Stimulated activated CD4-positive, alpha-beta T cell treated with anti-CD3 and anti-CD28 coated beads, Interleukin-4, amount 100 ng/mL, for 4 hours (primary cell): ENCODE measurements at places on chromosomes 5 and 9.

DNA sequence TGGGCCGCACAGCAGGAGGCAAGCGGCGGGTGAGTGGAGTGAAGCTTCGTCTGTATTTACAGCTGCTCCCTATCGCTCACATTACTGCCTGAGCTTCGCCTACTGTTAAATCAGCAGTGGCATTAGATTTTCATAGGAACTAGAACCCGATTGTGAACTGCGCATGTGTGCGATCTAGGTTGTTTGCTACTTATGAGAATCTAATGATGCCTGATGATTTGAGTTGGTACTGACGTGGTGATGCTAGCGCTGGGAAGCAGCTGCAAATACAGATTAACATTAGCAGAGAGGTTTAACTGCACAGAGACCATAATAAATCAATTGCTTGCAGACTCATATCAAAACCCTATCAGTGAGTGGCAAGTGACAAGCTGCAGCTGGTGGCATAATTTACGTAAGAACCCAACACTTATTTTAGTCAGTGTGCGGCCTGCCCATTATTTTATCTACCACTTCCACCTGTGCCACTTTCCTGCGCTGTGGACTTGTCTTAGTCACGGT lies 133.4 kb upstream of the CDH9 start:
- DNase-seq, result no peak

DNA sequence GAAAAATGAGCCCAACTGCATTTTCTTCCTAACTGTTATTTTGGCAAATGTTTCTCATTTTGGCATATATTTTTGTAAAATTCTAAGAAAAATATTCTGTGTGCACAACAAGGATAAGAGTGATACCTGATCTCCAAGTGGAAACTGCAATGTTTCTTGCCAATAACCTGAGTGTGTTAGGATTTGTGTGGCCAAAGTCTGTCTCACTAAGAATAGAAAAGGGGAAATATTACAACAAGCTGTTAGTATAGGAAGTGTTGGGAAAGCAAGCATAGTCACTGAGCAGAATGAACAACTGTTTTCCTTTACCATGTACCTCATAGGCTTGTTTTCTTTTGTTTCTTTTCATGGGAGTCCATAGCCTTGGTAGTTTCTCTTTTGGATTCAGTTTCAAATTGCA lies 624.2 kb downstream of the MTRR start:
- DNase-seq, result no peak

DNA sequence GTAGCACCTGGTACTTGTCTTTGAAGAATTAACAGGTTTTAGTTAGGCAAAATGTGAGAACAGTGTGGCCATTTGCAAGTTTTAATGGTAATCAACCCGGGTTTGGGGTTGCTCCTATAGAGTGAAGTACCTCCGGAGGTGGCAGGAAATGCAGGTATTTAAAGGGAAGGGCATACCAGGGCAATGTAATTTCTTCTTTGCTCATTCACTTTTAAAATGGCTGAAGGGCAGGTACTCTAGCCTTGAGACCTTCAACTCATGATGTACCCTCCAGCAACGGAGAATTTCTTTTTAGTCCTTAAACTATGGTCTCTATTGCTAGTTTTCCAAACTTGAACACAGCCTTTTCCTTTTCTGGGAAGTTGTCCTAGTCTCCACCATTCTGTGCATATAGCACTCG lies 1.3 kb upstream of the HSPA4 start:
- DNase-seq, result no peak

DNA sequence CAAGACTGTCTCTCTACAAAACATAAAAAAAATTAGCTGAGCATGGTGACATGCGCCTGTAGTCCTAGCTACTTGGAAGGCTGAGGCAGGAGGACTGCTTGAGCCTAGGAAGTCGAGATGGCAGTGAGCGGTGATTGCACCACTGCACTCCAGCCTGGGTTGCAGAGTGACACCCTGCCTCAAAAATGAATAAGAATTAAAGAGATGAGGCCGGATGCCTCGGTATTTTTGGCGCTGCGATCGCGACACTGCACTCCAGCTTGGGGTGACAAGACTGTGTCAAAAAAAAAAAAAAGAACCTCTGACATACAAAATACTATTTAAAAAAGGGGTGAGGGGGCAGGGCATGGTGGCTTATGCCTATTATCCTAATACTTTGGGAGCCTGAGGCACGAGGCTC lies 7.3 kb downstream of the GPBP1 start:
- DNase-seq, result no peak

DNA sequence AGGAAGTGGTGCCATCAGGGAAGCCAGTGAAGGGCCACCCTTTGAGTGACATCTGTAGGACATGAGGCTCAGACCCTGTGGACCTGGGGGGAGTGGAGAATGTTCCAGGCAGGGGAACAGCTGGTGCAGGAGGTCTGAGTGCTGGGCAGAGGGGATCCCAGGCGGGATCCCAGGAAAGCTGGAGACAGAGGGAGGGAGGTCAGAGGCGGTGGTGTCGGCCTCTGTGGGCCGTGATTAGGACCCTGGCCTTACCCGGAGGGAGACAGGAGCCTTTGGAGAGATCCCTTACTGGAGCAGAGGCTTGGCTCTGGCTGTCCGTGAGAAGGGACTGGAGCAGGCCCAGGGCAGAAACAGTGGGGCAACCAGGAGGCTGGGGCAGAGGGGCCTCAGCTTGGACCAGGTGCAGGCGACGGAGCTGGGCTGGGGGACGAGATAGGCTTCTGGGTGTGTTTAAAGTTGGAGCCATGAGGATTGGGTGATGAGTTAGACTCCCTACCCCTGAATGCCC lies 12.1 kb upstream of the GRHPR start:
- no peak for DNase-seq

- no peak for DNase-seq
Observed at GRCh38 chr9:98038958-98039357, 17.6 kb upstream of the NANS start.

GRCh38 chr9:70607926-70608325 lies 193.5 kb upstream of the KLF9 start:
- no peak for DNase-seq

DNA sequence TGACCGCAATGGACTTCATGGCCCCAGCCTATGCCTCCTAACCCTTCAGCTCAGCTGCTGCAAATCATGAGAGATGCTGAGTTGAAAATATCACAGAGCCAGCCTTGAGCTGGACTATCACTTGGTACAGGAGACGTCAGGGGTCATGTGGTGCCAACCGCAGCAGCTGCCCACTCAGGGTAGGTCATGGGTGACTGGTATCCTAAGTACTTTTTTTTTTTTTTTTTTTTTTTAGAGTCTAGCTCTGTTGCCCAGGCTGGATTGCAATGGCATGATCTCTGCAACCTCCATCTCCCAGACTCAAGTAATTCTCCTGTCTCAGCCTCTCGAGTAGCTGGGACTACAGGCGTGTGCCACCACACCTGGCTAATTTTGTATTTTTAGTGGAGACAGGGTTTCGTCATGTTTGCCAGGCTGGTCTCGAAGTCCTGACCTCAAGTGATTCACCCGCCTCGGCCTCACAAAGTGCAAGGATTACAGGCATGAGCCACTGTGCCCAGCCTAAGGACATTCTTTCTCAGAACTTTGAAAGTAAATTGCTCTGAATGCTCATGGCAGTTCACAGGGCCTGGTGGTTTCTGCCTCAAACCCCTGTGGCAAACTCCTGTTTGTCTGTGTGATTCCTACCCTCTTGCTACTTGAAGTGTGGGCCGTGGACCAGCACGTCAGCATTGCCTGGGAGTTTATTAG lies 21.3 kb downstream of the WWC1 start:
- no peak for DNase-seq

GRCh38 chr9:97790542-97790941 lies 62.5 kb upstream of the FOXE1 start:
- no peak for DNase-seq

DNA sequence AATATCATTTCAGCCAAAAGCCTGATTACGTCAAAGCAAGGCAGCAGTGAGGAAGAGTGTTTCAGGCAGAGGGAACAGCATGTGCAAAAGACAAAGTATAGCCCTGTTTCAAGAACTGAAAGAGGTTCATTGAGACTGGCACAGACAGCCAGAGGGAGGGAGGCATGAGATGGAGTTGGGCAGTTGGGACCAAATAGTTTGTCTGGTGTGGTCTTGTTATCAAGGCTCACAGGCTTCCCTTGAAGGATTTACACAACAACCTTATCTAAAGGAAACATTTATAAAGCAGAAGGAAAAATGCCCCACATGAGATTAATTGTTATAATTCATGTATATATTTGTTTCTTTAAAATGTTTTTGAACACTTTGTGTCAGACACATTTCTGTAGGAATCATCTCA lies 253.3 kb downstream of the DMAC1 start:
- no peak for DNase-seq

DNA sequence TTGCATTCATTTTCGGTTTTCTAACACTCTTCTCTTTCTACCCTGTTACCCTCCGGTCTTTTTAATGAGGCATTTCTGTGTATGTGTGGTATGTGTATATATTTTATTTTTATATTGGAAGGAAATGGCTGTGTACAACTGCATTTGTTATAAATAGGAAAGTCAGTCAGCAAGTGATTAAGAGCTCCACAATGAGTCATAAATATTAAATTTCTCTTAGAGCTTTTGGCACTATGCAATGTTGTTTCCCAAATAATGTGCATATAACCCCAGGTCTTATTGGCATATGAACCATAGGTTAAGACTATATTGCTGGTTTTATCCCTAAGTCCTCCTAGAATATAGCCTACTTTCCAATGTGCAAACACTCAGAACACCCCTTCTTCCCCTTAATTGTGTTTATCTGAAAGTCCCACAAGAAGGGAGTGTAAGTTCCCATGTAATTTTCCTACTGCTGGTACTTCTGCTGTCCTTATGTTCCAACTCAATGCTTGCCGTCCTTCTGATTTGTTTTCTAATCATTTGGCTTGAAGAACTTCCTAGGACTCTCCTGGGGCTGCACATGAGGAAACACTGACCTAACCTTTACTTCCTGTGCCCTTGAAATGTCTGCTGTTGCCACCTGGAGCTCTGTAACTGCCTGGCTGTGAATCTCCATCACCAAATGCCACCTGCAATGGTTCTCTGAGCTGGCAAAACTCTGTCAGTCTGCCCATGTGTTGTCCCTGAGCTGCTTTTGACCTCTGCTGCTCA lies 65.5 kb upstream of the PCSK5 start:
- no peak for DNase-seq

GRCh38 chr9:34086864-34087263 lies 38.2 kb upstream of the UBAP2 start:
- DNase-seq, result no peak
